SK-N-MC (cell line): ENCODE measurements at places on chromosomes 3 and 15.

DNA sequence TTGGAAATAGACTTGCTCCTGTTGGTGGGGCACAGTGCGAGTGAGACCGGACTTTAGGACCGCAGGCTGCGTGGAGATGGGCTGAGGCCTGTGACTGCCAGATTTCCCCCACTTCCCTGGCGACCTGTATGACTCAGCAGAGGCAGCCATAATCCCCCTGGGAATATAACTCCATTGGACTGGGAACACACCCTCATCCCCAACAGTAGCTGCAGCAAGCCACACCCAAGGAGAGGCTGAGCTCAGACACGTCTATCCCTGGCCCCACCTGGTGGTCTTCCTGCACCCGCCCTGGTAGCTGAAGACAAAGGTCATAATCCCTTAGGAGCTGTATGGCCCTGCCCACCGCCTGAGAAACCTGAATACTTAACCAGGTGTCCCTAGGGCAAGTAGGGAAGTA, 42.6 kb downstream of the DZIP1L start:
- DNase-seq, result no peak

GRCh38 chr3:20245781-20246180, 59.8 kb upstream of the SGO1 start:
- DNase-seq, result no peak

- peak; percentile 72 for DNase-seq
Observed at GRCh38 chr3:5840056-5840455, 652.5 kb downstream of the EDEM1 start.

DNA sequence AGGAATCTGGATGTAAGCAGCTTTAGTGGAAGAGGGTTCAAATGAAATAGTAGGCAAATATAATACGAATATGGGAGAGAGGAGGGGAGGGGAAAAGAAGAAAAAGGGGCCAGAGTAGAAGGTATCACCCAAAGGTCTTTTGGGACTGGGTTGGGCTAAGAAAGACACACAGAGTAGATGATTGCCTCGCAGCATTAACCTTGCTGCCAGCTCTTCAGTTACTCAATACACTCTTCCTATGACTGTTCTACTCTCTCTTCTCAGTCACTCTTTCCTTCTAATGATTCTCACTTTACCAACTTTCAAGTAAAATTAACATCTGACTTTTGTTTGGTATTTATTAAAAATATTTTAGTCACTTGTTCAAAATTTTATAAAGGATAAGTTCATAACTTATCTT, 52.8 kb downstream of the CLASP2 start:
- no peak for DNase-seq

DNA sequence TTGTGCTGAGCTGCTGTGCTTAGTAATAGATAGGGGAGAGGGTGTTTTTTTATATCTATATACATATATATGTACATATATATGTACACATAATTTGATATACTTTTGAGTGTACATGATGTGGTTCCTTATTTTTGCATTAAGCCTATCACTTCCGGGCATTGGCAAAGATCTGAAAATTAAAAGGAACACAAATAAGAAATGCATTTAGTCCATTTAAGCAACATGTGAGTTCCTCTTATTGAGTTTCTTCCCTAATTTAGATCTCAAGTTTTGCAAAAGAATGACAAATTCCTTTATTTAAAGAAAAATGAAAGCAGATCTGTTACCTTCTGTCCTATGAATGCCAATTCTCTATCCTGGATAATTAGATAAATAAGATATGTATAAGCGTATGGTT, 435.1 kb downstream of the LPP start:
- DNase-seq, result no peak

DNA sequence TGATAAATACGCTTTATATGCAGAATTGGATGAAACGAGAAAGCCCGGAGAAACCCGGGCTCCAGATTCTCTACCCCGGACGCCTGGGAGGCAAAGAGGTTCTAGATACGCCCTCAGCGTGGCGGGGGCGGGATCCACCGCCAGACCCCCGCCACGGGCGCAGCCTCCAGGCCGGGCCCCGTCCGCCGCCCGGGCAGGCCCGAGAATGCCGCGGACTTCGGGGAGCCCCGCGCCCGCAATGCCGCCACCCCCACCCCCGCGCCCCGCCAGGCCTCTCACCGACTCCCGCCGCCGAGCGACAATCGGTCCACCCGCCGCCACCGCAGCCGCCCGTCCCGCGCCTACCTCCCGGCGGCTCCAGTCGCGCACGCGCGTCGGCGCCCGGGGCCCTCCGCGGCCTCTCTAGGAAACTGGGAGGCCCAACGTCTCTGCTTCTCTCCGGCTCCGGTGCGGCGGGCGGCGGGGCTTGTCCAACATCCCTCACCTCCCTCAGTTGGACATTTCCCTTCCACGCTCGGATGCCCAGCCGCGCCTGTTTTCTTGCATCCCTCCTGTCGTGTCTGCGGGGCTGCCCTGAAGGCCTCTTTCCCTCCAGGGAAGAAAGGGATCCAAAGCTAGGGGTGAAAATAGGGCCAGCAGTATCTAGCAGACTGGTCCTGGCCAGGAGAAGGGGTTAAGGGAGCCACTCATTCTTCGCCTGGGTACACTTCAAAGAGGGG, at the start of gene ZNF445:
Gene ZNF445 (minus strand): TSS at position 359 of the 719 bp plus-strand sequence. CDS start 22,121 bp downstream, outside the sequence.
- no peak for DNase-seq

DNA sequence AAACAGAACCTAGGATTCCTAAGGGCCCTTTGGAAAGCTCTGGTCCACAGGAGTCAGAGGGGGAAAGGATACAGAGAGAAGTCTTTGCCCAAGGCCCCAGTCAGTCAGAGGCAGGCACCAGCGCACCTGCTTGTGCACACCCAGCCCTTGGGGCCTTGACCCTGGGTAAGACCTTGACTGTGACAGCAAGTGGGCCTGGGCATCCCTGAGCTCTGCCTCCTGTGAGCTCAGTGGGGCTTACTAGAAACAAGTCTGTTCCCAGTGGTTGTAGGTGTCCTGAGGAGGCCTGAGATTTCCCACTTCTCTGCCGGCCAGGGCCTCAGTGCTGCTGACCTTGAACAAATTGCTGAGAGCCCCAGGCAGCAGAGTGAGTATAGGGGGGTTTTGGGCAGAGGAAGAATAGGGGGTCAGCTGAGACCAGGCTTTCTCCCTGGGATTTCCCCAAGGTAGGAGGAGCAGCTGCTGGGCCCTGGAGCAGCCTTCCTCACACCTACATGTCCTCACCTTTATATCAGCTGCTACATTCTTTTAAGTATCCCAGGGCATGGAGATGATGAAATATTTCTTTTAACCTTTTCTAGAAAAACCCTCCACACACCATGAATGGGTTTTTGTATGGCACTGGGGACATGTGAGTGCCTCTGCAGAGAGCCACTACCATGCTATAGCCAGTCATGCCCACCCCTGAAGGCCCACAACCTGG, 9.7 kb upstream of the DAG1 start:
- no peak for DNase-seq

GRCh38 chr3:76615719-76616118, 424.2 kb upstream of the ROBO2 start:
- DNase-seq, result no peak

DNA sequence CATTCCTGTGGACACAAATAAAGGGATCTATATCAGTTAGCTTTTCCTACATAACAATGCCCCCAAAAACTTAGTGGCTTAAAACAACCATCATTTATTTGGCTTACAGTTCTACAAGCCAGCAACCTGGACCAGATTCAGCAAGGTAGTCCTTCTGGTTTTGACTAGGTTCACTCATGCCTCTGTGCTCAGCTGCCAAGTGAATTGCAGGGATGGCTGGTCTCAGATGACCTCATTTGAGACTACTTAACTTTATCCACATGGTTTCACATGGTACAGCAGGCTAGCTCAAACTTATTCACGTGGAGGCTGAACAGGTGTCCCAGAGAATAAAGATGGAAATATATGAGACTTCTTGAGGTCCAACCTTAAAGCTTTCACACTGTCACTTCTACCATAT, 119.3 kb upstream of the BFSP2 start:
- no peak for DNase-seq

- no peak for DNase-seq
Observed at GRCh38 chr3:174436367-174436766, 422.8 kb upstream of the NAALADL2 start.

GRCh38 chr3:62982795-62983455, 107.7 kb upstream of the CADPS start:
- DNase-seq, result no peak

DNA sequence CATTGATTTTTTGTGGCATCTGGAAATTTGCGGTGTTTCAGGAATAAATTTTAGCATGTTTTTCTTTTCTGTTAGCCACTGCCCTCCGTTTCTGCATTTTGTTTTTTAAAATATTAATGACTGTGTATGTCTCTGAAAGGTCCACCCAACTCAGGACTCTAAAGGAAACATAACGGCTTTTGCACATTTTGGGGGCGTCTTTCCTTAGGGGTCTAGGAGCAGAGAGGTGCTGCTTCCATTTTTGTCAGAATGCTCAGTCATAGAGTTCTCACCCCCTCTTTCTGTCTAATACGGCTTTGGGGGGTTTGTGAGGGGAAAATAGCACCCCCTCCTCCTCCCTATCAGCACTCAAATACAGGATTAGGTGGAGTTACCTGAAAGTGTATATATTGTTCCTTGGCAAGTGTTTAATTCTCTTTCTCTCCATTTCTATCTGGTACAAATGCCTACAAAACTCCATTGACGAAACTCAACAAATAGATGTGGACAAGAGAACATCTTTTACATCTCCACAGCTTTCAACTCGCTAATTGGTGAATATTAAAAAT, 219.4 kb downstream of the MEIS2 start:
- DNase-seq, result no peak

GRCh38 chr3:14144423-14145075, 19.7 kb downstream of the TMEM43 start:
- peak; percentile 51 for DNase-seq

- no peak for DNase-seq
Observed at GRCh38 chr15:55513152-55513551, 5.1 kb upstream of the DNAAF4 start.

- no peak for DNase-seq
Observed at GRCh38 chr15:99345832-99346462, 94.7 kb downstream of the LRRC28 start.

- no peak for DNase-seq
Observed at GRCh38 chr3:124601190-124601589, 129.1 kb upstream of the UMPS start.

- DNase-seq, result no peak
Observed at GRCh38 chr3:184368116-184368515, 6.6 kb downstream of the POLR2H start.

DNA sequence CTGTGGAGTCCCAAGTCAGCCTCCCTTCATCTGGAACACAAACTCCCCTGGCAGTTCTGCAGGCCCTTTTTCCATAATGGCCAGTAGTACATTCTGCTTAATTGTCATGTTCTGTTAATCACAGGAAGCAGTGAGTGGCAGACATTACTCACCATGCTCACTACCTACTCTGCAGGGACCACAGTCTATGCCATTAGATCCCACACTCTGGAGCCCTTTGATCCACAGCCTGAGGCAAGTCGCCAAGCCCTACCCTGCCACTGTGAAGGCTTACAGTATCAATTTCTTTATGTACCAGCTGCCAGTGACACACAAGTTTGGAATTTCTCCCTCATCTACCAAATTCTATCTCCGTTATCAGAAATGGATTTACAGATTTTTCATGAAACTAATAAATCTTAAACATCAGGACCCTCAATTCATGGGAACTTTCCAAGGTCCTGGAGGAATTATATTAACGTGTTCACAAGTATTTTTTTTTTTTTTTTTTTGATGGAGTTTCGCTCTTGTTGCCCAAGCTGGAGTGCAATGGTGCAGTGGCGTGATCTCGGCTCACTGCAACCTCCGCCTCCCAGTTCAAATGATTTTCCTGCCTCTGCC, 20.6 kb upstream of the WWTR1 start:
- no peak for DNase-seq

DNA sequence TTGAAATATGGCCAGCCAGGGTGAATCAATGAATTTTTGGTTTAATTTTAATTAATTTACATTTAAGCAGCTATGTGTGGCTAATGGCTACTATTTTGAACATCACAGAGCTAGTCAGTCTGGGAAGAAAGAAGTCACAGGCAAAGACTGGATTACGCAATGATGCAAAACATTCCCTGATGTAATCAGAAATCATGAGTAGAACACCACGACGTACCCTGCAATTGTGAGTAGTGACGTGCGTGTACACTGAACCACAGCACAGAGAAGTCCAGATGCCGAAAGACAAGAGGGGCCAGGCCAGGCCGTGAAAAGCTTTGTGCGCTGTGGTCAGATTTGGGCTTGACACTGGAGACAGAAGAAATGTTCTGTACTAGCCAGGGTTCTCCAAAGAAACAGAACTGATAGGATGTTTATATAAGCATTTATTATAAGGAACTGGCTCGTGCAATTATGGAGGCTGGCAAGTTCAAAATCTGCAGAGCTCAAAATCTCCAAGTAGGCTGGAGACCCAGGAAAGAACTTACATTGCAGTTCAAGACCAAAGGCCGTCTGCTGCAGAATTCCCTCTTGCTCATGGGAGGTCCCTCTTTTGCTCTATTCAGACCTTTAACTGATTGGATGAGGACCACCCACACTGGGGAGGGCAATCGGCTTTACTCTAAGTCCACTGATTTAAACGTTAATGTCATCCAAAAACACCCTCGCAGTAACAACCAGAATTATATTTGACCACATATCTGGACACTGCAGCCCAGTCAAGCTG, 44.6 kb downstream of the SH3BP5 start:
- DNase-seq, result no peak

DNA sequence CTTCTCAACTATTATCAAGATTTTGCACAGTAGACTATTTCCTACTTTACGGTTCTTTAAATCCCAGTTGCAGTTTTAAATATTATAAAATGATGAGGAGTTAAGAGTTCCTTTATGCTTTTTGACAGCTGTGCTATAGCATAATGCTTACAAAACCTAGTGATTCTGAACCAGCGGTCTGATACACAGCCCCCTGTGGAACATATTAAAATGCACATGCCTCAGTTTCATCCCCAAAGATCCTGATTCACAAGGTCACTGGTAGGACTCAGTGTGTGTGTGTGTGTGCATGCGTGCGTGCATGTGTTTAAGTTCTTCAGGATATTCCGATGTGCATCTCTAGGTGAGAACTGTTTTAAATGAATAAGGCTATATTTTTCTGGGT, 330.1 kb upstream of the TPM1 start:
- no peak for DNase-seq

- DNase-seq, result no peak
Observed at GRCh38 chr3:9395570-9396300, 1.7 kb upstream of the SETD5 start.

GRCh38 chr3:16824081-16824696, 60.6 kb upstream of the PLCL2 start:
- no peak for DNase-seq

- DNase-seq, result no peak
Observed at GRCh38 chr3:156418428-156418827, 136.5 kb downstream of the SSR3 start.

GRCh38 chr15:62141200-62141599, 23.9 kb downstream of the C2CD4B start:
- DNase-seq, result no peak

- DNase-seq, result no peak
Observed at GRCh38 chr3:131597816-131598215, 95.0 kb upstream of the MRPL3 start.

DNA sequence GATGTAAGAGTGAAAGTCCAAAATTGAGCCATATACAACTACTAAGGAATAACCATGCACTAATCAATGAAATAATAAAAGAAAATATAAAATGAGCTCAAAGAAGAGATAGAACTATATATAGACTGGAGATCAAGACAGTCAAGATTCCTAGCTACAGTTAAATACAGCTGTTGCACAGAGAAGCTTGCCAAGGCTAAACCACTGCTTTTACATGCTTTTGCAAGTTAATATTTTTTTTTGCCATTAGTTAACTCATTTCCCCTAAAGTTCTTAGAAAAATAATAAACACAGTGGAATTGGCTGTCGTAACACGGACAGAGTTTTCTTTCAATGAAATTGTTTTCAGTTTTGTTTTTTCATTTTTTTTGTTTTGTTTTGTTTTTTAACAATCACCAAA, 123.0 kb downstream of the VGLL3 start:
- DNase-seq, result no peak

GRCh38 chr3:185420762-185421161, 57.8 kb downstream of the MAP3K13 start:
- DNase-seq, result no peak
